ENCODE measurements at places on chromosomes 11 and 22. TPM values are rescaled to one million over a fixed set of nuclear protein-coding genes. Genes with fewer than 3 reads are reported as not detected.
A peak's percentile ranks its signal among the peaks of the same experiment; 100 is the strongest.

DNA sequence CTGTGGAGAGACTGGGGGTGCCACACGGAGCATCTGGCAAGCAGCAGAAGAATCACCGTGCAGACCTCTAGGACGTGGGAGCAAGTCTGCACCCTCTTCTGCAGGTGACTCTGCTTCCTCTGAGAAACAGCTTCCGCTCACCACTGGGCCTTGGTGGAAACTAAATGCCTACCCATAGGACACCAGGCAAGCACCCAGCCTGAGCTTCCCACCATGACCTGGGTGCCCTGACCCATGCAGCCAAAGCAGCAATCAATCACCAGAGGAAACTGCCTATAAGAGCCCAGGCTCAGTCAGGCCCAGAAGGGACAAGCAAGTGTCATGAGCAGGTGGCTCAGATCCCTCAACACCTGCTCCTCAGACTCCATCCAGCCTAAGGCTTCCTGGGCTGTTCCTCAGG is 63.4 kb downstream of the IGLL5 start:
- DNase-seq = no peak

BIK gene
- polyA plus RNA-seq = 2.1 TPM

DNA sequence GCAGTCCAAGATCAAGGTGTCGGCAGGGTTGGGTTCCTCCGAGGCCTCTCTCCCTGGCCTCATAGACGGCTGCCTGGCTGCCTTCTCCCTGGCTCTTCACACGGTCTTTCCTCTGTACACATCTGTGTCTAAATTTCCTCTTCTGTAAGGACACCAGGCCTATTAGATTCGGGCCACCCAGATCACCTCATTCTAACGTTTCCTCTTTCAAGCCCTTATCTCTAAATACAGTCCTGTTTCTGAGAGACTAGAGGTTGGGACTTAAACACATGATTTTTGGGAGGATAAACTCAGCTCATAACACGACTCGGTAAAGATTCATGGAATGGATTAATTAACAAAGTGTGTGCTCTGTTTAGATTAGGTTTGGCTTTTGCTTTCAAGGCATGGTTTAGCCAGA is 136.0 kb upstream of the SORL1-AS1 start:
- DNase-seq = no peak

DNA sequence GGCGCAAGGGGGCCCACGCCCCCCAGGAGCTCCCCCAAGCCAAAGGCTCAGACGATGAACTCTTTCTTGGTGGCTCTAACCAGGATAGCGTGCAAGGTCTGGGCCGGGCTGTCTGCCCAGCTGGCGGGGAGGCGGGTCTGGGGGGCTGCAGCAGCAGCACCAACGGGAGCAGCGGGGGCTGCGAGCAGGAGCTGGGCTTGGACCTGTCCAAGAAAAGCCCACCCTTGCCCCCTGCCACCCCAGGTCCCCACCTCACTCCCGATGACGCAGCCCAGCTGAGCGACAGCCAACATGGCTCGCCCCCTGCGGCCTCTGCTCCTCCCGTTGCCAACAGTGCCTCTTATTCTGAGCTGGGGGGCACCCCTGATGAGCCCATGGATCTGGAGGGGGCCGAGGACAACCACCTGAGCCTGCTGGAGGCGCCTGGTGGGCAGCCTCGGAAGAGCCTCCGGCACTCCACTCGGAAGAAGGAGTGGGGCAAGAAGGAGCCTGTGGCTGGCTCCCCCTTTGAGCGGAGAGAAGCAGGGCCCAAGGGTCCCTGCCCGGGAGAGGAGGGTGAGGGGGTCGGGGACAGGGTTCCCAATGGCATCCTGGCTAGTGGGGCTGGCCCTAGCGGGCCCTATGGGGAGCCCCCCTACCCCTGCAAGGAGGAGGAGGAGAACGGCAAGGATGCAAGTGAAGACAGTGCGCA is 21.6 kb upstream of the TMEM191C start:
- no peak for DNase-seq

DNA sequence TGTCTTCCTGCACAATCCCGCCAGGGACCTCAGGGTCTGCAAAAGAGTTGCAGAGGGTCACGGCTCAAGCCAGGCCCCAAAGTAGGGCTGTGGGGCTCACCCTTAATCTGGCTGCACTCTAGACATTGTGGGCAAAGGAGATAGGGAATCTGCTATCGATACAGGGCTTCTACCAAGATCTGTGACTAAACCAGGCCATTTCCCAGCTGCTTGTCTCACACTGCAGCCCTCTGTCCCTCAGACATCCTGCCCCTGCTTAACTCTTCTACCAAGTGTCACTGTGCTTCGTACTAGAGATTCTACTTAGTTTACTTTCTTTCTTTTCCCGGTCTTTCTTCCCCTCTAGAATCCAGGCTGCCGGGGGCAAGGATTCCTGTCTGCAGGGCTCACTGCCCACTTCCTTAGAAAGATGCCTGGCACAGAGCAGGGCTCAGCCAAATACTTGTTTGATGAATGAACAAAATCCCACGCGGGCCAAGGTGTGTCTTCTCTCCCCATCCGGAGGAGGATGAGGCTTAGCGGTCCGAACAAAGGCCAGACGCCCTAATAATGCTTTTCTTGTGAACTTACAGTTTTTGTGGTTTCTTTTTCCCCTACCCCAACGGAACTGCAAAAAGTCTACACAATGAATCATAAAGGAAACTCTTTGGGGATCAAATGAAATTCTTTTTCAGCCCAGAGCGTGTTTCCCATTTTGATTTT is 61.3 kb upstream of the ANO1 start:
- no peak for DNase-seq

DNA sequence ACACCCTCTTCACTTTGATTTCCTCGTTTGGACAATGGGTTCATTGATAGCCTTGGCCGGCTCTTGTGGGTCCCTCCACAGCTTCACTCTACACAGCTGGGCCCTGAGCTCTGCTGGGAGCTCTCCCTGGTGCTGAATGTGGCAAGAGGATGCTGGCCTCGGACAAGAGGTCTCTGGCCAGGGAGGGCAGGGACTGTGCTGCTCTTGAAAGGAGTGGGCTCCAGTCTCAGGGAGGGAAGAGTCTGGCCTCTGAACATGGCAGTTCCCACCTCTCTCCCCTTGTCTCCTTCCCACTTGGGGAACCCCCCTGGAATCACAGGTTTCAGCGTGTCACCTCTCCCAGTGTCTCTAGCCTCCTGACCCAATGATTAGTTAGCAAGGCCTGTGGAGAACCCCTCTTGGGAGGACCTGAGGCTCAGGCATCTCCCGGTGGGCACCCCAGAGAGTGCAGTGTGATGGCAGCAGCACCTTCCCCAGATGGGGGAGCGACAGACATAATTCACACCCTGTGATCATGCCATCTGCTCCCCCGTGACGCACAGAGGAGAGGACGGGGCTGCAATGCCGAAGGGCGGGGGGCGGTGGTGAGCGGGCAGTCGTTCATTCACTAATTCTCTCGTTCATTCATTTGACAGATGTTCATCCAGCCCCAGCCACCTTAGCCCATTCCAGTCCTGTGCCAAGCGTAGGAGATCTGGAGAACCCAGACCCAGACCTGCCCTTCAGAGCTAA is 2.8 kb upstream of the CABP7 start:
- DNase-seq = no peak

GGTLC2 gene
- polyA plus RNA-seq = not detected

DNA sequence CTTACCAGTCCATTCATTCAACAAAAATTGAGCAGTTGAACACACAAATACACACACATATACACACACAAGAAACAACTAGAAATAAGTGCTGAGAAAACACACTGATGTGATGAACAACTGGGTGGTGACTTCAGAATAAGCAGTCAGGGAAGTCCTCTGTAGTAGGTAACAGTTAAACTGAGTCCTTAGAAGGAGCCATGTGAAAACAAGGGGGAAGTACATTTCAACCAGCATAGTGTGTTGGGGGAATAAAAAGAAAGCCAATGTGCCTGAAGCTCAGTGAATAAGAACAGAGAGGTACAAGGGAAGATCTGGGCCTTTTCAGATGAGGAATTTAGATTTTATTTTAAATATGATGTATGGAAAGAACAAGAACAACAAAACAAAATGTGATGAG is 6.8 kb upstream of the TMEM123 start:
- no peak for DNase-seq

DNA sequence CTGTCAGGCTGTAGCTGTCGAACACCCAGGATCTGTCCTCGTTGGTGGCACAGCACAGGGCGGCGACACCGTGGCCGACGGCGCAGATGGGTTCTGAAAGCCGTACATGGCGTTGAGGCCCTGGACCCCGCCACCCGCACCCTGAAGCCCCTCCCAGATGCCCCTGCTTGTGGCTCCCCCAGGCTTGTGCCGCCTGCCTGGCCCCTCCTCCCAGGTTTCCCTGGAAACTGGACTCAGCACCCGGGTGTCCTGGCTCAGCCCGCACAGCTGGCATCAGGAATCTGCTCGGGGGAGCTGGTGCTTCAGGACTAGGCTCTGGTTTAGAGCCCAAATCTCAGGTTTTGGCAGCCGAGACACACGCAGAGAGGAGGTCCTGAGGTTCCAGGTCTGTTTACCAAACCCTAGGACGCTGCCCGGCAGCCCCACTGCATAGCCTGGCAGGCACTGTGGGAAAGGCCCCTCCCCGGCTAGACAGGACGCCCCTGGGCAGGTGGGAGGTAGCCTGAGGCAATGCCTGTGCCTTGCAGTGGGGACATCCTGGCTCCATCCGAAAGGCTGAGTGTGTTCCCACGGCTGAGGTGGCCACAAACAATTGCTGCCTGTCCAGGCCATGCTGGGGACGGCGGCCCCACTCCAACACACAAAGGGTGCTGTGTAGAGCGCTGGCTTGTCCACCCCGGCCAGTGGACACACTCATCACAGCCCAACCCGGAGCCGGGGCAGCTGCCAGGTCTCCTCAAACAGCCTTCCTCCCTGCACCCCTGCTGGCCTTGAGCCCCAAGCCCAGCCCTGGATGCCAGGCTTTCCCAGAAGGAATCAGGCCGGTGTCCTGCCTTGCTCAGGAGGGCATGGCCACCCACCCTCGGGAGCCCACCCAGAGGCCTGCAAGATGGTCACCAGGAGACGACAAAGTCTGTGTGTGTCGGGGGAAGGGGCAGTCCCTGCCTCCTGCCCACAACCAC is 4.6 kb downstream of the GATD1 start:
- no peak for DNase-seq

OR52L1 gene
- not detected for polyA plus RNA-seq

GRCh38 chr11:116217441-116217840 is 555.3 kb downstream of the BUD13 start:
- DNase-seq = no peak

TRIM48 gene
- polyA plus RNA-seq = not detected

SPECC1L gene
- polyA plus RNA-seq = 28.9 TPM

DNA sequence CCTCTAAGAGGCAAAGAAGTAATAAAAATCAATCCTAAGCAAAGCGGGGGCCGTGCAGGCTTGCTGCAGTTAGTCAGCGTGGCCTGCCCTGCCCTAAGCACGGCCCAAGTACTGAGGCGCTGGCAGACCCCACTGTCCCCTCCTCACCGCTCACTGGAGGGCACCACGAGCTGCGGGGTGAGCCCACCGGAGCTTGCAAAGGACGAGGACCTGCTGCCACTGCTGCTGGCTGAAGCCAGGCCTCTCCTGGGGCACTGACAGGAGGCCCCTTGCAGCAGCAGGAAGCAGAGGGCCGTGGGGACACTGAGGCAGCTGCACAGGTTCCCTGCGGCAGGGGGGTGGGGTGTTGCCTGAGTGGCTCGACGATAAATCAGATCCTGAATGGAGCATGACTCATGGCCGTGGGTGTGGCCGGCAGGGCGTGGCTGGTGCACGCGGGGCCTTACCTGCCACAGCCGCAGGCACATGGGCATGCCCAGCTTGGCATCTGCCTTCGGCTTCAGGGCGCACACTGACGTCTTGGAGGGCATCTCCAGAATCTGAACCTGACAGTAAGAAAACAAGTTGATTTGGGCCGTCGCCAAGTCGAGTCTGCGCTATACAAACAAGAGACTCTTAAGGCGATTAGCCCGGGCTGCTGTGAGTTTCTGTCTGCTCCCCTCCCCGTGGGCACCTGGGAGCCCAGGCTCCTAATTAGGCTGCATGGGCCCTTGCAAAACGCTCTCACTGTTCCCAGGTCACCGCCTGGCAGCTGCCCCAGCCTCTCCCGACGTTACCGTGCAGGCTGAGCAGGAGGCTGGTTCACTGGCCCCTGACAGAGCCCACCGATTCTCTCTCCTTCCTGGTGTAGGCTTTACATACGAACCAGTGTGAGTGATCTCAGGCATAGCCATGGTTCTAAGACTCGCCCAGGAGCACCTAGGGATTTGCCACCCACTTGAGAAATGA is 45.9 kb downstream of the TBX1 start:
- peak; percentile 28 for DNase-seq

DNA sequence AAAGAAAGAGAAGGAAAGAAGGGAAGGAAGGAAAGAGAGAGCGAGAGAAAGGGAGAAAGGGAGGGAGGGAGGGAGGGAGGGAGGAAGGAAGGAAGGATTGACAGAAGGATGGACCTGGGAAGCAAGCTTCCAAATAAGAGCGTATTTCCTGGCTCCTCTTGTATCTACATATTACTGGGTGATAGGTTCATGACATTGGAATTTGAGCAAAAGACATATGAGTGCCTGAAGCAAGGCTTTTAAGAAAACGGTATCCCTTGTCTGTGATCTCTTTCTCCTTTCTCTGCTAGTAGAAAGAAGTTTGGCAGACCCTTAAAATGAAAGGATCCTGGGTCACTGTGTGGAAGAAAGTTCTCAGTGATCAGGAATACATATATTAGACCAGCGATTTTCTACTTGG is 932.2 kb upstream of the CCDC90B start:
- no peak for DNase-seq

SHANK2 gene
- 16.5 TPM for polyA plus RNA-seq

TSPAN32 gene
- polyA plus RNA-seq = 77.1 TPM

All from large intestine (tissue), 12 donors.